ENCODE measurements at places on chromosomes 6 and 20.

DNA sequence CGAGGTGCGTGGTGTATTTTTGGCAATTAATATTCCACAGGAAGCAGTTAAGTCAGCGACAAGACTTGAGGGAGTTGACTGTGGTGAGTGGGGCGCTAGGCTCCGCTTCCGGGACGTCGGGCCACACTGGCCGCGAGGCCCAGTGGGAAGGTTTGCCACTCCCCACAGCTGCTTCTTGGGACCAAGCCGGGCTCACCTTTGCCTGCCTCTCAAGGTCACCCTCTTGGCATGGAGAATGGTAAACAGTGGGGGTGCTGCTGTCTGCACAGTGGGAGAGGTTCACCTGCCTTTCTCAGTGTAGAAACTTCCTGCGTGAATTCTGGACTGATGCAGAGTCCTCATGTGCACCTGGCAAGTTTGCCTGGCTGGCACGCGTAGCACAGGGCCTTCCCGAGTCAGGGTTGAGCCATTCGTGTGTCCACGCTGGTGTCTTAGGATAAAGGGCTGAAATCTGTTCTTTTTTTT is 6.4 kb downstream of the OSBPL2 start:
- no peak for DNase-seq

DNA sequence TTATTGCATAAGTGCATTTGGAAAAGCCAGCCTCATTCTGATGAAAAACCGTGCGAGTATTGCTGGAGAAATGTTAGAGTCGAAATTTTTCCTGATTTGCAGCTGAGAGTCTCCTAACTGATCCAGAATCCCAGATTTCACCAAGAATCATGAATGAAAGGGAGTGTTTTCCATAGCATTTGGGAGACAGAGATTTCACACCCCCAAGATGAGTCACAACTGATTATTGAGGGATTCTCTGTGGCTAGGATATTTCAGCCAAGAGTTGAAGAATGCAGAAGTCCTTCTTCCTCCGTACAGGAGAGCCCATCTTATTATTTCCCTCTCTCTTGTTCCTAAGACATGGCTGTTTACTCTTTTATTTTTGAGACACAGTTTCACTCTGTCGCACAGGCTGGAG is 82.2 kb upstream of the SALL4 start:
- DNase-seq = no peak

DNA sequence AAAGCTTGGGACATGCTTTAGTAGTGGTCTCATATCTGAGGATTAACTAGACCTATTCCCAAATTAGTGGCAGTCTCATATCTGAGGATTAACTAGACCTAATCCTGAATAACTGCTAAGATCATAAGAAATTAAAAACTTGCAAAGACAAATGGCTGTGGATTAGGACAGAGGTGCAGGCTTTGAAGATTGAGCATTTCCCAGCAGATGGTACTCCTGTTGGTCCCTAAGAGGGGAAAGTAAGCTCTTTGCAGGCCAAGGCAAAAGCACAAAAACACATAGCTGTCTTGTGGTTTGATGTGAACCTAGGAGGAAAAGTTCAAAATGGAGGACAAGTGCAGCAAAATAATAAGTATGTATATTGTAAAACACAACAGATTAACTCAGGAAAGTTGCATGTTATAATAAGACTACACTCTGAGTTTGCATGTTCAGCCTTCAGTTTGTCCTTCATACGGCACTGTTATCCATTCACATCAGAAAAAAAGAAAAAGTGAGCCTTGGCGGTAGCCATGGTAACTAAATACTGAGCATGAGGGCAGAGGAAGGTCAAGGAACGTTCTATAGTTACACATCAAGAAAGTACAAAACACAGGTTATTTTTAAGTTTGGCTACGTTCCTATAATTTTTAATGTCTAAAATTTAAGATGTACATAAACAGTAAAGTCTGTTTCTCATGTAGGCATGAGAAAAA is 62.8 kb downstream of the FILIP1 start:
- DNase-seq = no peak

DNA sequence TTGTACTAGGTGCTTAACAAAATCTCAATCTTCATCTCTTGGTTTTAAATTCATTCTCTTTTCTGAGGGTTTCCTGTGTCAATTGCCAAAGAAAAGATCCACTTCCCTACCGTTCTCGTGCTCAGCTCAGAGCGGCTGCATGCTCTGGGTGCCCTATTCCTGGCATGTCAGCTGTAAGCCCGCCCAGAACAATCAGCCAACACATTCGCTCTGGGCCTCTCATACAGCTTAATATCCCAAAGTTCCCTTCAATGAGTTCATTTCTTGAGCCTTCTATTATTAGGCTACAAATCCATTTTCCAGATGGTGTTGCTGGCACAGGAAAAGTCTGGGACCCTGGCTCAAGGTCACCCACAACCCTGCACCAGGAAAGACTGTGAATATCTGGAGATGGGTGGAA is 24.3 kb upstream of the LRFN2 start:
- DNase-seq = no peak

- peak; percentile 27 for DNase-seq
Measured at GRCh38 chr20:34824806-34825529, 483 bp downstream of the NCOA6 start.

GRCh38 chr6:136964398-136964797 is 42.3 kb downstream of the SLC35D3 start:
- DNase-seq = no peak

DNA sequence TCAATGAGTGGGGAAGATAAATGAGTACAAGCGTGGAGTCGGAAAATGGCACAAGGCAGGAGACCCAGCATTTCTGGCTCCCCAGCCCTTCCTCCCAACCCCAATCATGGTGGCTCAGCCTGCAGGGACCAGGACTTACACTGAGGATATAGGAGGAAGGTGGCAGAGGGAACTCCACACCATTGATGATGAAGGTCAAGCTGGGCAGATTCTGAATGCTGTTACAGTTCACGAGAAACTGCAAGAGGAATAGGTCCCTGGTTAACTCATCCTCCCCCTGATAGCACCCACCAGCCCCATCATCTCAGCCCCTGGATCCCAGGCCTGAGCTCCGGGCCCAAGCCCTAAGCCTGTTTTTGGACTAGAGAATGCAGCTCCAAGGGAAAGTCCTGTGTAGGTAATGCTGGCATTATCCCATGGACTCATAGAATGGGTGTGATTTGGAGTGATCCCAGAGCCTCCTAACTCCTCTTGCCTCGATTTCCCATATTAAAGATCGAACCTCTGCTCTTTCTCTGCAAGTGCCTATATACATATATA is 2.3 kb upstream of the TFEB start:
- no peak for DNase-seq

DNA sequence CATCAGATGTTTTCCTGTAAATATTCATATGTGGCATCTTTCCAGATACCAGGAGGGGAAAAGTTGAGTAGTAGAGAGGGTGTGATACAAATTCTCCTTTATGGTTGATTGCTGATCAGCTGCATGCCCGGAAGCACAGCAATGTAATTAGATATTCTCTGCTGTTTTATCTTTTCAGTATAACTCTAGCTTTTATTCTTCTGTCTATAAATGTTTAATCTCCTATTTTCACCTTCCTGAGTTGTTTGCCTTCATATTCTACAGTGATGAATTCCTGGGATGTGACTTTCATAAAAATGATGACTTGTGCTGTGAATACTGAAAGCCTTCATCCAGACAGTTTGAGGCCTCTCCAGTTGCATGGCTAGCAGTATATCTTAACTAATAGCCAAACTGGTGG is 53.7 kb downstream of the SH3BGRL2 start:
- no peak for DNase-seq

DNA sequence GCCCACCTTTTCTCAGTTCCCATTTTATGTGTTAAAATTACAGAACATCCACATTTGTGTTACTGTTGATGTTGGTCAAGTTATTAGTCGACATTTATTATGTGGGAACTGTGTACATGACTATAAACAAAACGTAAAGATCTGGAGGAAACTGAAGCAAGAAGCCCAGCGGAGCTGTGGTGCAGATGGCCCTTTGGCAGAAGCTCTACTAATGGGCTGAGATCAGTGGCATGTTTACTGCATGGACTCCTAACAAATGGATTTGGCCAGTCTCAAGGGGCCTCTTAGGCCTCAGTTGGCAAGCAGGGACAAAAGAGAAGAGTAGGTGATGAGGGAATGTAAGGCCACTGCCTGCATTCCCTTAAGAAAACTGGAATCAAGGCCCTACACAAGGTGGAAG is 282.1 kb upstream of the TCF21 start:
- no peak for DNase-seq

GRCh38 chr6:9875605-9876353 is 539.1 kb downstream of the TFAP2A start:
- DNase-seq = no peak

GRCh38 chr20:47972916-47973309 is 187.6 kb upstream of the SULF2 start:
- DNase-seq = no peak

GRCh38 chr6:116244284-116244683 is 9.6 kb downstream of the TSPYL4 start:
- DNase-seq = no peak

GRCh38 chr20:9300534-9300933 is 213.9 kb upstream of the LAMP5 start:
- no peak for DNase-seq

- DNase-seq = no peak
Measured at GRCh38 chr6:10831609-10832008, 6.7 kb downstream of the MAK start.

DNA sequence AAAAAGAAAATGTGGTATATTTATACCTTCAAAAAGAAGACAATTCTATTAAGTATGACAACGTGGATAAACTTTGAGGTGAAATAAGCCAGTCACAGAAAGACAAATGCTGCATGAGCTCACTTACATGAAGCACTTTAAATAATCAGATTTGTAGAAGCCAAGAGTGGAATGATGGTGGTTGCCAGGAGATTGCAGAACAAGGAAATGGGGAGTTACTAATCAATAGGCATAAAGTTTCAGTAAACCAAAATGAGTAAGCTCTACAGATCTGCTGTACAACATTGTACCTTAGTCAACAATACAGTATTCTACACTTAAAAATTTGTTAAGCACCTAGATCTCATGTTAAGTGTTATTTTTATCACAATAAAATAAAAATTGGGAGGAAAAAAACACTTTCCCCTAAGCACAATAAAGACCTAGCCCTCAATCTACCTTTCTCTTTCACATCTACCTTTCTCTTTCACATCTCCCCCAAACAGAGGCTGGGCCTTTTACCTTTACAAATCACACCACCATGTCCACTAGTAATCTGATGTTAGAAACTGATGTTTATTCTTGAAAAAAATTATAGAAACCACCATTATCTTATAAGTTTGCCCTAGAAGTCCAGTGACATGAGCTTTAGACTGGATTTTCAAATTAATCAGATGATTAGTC is 73.9 kb downstream of the PKIB start:
- DNase-seq = no peak

DNA sequence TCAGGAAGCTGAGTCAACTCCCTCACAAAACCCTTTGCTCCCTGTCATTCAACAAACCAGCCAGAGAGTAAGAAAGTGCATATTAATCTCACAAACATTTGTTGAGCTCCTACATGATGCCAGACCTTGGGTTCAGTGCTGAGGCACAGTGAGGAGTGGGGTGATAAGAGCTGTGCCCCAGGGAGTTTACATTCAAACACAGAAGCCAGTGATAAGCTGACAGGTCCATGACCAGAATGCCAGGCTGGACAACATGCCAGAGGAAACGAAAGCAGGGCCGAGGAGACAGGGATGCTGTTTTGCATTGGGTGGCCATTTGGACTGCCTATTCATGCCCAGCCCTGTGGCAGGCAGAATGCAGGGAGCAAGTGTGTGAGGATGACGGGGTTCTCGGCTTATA is 76.7 kb downstream of the LRFN2 start:
- no peak for DNase-seq

DNA sequence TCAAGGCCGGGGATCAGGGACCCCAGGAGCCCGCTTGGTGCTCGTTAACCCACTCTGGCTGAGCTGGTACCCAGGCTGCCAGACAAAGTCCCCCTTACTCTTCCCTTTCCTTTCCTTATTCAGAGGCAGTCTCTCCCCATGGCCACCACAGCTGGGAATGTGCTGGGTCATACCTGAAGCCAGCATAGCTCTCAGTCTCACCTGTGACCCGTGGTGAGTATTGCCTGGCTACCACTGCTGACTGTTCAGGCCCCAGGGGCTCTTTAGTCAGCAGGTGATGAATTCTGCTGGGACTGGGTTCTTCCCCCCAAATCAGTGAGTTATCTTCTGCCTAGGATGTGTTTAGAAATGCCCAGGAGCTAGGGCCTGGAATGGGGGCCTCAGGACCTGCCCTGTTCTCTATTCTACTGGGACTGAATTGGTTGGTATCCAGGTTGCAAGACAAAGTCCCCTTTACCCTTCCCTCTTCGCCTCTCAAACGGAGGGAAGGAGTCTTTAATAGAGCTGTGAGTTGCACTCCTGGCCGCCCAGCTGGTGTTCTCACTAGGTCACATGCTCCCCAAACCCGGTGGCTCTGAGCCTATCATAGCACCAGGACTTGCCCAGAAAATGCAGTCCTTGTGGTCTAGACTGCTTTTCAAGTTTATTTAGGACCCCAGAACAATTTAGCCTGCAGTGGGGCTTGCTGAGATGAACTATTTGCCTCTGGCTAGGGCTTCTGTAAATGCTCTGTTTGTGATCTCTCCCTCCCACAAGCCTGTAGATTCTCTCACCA is 64.6 kb downstream of the MYO6 start:
- no peak for DNase-seq

GRCh38 chr6:14191761-14192160 is 74.2 kb downstream of the CD83 start:
- DNase-seq = no peak

GRCh38 chr20:35883778-35884540 is 70.3 kb downstream of the SCAND1 start:
- peak; percentile 20 for DNase-seq

DNA sequence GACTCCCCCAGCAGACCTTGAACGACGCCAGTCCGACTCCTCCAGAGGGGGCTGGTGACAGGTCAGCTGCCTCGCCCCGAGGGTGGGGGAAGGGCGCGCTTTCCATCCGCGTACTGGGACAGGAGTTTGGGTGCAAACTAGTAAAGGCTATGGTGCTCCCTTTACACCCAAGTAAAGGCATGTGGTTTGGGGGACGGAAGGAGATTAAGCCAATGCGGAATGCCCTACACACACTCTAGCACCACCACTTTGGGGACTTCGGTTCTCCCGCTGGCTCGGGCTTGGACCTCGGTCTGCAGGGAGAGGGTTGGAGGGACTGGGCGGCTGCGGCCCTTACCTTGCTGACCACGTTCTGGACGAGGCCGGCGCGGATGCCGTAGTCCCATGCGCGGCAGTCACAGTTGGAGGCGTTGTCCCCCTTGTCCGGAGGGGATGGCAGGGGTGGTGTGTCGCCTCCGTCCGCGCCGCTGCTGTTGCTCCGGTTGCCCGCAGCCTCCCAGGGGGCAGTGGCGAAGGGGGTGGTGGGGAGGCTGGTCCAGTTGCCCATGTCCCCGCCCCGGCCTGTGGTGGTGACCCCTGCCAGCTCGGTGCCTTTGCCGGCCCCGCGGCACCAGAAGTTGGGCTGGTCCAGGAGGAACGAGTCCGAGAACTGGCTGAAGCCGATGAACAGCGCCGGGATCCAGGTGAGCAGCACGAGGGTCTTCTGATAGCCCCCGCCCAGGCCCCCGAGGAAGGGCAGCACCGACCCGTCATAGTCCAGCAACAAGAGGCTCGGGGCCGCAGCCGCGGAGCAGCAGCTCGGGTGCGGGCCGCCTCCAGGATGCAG is 1.1 kb downstream of the SLC22A23 start:
- no peak for DNase-seq

All from NCI-H2107 (cell line).